ENCODE measurements at places on chromosomes 13 and 19.

DNA sequence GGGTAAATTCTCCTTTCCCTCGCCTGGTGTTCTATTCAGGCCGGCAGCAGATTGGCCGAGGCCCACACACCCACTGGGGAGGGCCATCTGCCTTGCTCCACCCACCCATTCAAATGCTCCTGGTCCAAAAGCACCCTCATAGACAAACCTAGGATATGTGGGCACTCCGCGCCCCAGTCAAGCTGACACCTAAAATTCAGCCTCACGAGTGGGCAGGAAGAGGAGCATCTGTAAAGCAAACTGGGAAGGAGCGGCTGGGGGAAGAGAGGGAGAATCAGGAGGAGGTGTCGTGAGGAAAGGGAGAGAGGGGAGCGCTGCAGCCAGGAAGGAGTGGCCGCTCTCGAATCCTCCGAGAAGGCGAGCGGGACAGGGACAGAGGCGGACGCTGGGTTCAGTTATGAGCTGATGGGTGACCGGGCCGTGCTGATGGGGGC, 136.9 kb downstream of the USP12 start:
- DNase-seq, result no peak

DNA sequence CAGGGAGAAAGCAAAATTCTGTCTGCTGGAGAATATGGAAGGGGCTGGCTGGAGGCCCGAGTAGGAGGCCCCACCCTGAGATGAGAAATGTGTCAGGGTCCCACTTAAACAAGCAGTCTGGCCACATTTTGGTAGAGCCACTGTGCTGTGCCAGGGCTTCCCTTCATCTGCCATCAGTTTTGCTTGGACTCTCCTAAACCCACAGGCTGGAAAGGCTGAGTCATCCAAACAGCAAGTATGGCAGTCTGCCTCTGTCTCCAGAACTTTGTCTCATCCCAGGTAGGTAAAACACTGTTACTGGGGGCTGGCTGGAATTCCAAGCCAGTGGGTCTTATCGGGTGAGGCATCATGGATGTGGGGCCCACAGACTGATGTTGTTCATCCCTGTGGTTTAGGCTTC, 1390.6 kb downstream of the UQCRFS1 start:
- no peak for DNase-seq

DNA sequence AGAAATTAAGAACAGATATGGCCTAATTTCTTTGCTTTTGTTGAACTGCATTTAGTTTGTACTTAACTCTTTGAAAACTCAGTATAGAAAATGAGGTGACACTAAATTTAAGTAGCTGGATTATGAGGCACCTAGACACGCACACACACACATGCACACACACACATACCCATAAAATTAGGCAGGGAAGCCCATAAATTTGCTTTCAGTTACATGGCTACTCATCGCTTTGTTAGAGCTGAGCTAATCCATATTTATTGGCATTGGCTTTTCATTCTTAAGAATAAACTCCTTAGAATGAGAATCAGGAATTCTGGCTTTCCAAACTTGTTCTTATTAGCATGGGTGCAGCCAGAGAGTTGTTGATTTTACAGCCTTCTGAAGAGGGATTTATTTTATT, 61.7 kb upstream of the MBNL2 start:
- DNase-seq, result no peak

- DNase-seq, result no peak
Measured at GRCh38 chr13:25281193-25281934, 5.9 kb downstream of the MTMR6 start.

DNA sequence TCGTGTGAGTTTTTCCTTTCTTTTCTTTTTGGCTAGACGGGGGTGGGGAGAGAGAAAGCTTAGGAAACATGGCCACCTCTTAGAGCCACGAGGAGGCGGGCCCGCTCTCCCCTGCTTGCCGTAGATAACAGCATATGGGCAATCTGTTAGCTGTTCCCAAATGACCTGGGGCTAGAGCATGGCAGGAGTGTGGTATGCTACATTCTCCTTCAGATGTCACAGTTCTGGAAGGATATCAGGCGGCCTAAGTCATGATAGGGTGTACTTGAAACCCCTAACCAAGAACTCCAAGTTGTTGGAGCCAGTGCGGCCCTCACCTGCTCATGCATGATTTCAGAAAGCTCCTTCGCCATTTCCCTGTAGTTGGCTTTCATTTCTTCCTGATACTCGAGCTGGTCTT, 44.3 kb upstream of the SLC15A1 start:
- no peak for DNase-seq

DNA sequence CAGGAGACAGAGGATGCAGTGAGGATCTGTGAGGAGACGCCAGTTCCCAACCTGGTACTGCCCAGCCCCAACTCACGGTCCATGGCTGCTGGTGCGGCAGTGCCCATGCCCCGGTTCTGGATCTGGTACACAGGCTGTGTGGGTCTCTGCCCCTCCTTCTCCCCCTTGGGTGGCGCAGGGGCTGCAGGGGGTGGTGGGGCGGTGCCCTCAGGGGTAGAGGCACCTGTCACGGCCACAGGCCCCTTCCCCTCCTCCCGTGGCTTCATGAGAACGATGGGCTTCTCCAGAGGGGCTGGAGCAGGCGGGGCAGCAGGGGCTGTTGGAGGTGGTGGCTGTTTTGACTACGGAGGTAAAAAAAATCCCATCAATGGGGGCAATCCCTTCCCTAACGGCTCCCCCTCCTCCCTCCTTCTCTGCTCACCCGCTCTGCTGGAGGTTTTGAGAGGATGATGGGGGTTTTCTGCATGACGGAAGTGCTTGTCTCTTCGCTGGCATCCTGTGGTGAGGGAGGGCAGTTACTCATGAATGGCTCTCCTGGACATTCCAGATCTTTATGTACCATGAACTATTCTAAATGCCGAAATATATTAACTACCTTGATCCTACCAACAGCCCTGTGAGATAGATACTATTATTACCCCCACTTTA, 7.1 kb downstream of the SMG9 start:
- no peak for DNase-seq

- DNase-seq, result no peak
Measured at GRCh38 chr13:28495538-28496187, 735 bp upstream of the FLT1 start.

DNA sequence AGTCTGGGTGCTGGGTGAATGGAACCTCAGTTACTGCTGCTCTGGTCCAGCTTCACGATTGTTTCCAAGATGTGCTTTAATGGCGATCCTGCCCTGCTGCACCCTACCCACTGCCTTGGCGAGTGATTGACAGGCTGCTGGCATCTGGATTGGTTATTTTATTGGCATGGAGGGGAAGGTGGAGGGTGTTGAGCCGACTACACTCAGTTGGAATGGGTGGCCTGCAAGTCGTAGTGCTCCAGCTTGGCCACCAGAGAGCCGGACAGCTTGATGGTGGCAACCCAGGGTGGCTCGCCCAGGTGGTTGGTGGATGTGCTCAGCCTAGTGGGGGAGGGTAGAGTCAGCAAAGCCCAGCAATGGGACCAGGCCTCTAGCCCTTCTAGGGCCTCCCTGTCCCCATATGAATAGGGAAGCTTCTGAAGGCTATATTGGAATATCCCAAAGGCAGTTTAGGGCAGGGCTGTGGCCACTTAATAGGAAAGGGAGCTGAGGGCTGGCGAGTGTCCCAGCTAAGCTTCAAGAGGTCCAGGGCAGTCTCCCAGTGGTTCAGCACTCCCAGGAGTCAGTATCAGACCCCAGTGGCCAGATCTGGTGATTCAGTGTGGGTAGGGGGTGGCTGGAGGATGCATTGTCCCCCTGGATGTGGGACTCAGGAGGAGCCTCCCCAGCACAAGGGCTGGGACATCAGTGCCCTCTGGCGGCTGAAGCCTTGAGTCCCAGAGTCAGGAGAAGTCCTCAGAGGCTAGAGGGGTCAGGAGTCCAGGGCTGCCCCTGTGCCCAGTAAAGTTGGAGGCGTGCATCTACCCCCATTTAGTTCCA, 3.4 kb downstream of the GGN start:
- no peak for DNase-seq

- DNase-seq, result no peak
Measured at GRCh38 chr13:50644081-50644871, 199.2 kb downstream of the DLEU7 start.

- DNase-seq, result no peak
Measured at GRCh38 chr19:41299046-41299754, 10.8 kb upstream of the CCDC97 start.

Measured in stimulated activated CD8-positive, alpha-beta memory T cell treated with anti-CD3 and anti-CD28 coated beads, Interleukin-15, amount 100 ng/mL, for 24 hours (primary cell).